ENCODE measurements at places on chromosomes 1 and 21.

DNA sequence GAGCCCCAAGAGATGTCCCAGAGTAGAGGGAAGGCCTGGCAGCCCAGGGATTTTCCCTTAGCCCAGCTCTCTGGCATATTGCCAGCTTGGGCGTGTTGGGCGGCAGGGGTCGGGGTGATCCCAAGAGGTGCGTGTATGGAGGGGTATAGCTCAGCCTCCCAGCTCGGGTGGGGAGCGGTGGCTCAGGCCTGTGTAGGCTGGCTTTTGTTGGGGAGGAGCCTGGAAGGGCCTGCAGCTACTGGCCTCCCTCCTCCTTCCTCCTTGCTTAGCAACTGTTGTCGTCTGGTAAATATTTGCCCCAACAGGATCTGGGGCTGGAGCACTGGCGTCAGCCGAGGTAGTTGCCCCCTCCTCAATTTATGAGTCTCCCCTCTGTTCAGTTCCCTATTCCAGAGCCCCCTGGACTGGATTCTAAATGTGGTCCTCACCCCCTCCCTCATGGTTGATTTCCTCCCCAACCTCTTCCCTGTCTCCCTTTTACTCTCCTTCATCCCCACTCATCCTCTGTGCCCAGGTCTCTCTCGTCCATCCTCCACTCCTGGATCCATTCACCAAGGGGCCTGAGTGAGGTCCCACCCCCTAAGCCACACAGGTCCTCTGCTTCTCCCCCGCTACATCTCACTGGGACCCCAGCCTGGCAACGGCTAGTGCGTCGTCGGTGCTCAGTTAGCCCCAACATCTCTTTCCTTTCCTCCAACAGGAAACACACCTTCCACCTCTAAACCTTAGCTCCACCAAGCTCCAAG, 10.3 kb upstream of the LMNA start:
- peak; percentile 66 for DNase-seq

- no peak for DNase-seq
Measured at GRCh38 chr1:201023920-201024624, 558 bp upstream of the KIF21B start.

- no peak for DNase-seq
Measured at GRCh38 chr1:100152271-100152670, 19.3 kb downstream of the TRMT13 start.

DNA sequence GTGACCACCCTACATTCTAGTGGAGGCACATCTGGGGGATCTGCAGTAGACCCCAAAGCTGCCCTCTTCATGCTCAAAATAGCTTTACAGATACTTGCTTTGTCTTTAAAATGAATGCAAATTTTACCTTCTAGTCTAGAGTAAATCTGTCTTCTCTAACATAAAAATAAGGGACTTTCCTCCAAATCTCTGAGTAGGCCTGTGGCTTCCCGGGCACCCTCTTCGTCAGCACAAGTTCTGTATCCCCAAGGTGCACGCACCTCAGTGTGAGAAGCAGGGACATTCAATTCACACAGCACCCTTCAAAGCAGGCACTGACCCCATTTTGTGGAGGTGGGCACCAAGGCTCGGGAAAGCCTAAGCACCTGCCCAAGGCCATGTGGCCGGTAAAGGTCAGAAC, 19.0 kb downstream of the MEF2D start:
- DNase-seq = no peak

DNA sequence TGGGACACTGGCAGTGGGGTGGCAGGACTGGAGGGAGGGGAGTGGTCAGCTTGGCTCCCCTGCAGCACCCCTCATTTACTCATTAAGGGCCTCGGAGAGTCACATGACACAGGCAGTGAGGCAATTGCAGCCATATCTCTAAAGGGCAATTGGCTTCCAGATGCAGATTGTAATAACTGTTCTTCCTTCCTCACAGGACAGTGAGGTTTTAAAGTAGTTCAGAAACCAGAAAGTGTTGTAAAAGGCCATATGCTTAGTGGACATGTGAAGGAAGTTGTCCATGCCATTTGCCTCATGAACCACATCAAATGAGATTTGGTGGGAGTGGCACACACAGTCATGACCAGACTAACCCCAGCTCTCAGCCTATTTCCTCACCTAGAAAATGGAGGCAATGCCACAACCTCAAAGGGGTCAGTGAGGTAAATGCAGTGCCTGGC, 11.1 kb downstream of the MTX1 start:
- no peak for DNase-seq
